ENCODE measurements at places on chromosomes 5 and 9.

GRCh38 chr5:53313145-53313544 lies 167.3 kb upstream of the FST start:
- no peak for DNase-seq

DNA sequence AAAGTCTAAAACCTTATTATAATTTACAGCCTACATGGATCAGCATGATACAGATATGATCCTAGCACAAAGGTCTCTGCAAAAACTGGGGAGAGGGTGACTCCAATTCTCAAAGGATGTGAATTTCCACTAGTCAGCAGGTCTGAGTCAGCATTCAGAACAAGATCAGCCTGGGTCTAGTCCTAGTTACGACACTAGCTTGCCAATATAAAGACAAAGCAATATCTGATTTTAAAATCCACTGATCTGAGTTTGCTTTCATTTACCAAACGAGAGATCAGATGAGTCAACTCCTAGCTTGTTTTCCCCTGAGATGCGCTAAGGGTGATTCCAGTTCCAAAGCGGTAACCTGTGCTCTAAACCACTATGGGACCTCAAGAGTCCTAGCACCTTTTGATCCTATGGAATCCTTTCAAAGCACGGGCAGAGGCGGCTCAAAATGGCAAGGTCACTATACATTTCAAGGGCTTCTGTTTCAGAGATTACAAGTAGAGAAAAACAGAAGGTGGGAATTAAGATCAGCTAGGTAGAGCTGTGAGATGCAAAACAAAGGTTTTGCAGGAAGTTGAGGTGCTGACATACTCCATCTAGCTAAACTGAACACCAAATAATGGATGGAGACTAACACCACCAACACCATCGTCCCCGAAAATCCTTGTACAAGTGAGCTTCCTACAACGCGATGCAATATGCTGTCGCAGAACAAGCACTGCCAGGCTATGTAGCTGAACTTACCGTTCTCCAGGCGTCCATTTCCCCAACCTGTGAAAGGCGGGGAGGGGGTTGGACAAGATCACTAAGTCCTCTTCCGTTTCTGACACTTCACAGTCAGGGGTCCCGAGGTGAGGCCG lies 906 bp downstream of the SLC25A51 start:
- DNase-seq = no peak

- DNase-seq = no peak
Observed at GRCh38 chr5:134997015-134997414, 29.3 kb downstream of the CATSPER3 start.

GRCh38 chr5:108432024-108432423 lies 50.1 kb upstream of the FBXL17 start:
- DNase-seq = no peak

- DNase-seq = no peak
Observed at GRCh38 chr5:171714851-171715250, 70.8 kb upstream of the SMIM23 start.

DNA sequence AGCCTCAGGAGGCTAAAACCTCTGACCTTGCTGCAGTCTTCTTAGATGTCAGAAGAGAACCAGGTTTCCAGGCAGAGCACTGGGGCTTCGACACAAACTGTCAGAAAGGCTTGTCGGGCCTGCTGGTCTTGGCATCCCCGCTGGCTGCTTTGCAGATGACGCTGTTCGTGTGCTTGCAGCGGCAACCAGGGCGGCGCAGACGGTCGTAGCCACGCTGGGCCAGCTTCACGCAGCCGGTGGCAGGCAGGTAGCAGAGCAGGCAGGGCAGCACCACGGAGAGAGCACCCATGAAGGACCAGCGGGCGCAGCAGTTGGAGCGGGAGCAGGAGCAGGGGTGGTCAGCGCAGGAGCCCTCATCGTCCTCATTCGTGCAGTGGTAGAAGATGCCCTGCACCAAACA lies 10.7 kb downstream of the SPRY4 start:
- DNase-seq = no peak

- no peak for DNase-seq
Observed at GRCh38 chr5:143696921-143697320, 115.0 kb upstream of the HMHB1 start.

- no peak for DNase-seq
Observed at GRCh38 chr5:40928886-40929448, 19.7 kb downstream of the C7 start.

GRCh38 chr9:124011460-124012301 lies at the start of gene LHX2:
LHX2 (plus strand) TSS chr9:124011768; CDS start chr9:124012349, 581 bp downstream.
- DNase-seq = peak; percentile 38

GRCh38 chr9:68515326-68516017 lies 25.2 kb downstream of the TMEM252 start:
- DNase-seq = peak; percentile 47

DNA sequence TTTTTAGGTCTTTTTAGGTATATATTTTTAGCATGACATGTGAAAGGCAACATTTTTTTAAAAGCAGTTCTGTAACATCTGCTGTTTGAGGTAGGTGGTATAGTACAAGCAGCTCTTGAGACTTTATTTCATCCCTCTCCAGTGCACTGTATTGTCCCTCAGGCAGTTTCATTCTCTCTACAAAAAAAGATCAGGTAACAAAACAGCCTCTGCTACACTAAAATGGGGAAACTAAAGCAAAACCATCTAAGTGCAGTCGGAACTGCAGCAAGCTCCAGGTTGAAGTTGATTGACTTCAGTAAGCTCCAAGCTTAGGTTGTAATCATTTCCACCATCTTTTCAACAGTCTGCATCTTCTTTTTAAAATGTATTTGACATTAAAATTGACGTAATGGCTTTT lies 195.6 kb downstream of the DEPDC1B start:
- no peak for DNase-seq

DNA sequence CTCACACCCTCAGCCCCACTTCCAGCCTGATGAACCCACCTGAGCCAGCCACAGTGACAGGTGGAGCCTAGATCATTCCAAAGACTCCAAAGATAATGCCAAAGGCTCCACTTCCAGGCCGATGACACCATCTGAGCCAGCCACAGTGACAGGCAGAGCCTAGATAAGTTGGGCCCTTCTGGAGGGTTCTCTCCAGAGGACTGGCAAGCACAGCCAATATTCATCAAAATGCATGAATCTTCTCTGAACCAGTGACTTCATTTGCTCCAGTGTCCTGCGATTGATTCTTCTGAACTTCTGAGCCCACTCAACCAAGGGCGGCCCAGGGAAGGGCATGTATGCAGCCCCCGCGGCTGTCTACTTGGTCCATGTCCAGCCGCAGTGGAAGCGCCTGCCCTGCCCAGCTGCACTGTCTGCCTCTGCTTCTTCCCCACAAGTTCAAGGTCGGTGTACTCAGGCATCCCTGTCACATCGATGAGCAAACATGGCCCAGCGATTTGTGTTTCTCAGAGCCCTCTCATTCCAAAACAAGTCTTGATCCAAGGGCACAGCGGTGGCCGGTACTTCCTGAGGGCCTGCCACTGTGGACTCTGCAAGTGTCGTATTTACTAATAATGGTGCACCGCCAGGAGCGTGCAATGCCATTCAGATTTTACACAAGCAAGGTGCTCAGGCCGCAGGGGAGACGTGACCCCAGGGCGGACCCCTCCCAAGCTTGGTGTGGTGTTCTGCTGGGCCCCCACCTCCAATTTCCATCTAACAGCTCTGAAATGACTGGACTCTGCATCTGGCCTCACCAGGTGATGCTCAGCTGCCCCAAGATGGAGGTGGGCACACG lies 107.0 kb downstream of the VAV2 start:
- DNase-seq = no peak

DNA sequence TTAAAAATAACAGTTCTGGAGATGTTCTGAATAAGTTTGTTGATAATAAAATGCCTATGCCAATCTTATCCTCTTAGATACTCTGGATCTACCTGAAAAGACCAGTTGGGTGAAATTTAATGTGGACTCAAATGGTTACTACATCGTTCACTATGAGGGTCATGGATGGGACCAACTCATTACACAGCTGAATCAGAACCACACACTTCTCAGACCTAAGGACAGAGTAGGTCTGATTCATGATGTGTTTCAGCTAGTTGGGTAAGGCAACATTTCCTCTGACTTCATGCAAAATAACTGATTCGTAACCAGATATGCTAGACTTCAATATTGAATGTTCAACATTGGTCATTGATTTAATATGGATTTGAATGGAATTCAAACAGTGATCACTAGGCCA lies 27.0 kb downstream of the ERAP2 start:
- DNase-seq = no peak

GRCh38 chr5:50768634-50769033 lies 102.2 kb downstream of the PARP8 start:
- no peak for DNase-seq

DNA sequence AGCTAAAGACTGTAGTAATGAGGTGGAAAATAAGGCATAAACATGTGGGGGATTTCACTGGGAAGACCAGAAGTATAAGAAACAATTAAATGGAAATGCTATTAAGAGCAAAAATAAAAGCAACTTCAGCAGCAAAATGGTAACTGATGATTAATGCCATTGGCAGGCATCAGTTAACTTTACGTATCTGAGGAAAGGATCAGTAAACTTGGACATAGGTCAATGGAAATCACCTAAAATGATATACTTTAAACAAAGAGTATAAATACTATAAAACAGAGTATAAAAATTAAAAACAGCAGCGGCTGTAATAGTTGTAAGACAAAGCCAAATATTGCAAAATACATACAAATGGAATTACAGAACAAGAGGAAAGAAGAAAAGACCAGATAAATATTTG lies 992.1 kb downstream of the DNAH5 start:
- DNase-seq = no peak

GRCh38 chr9:97633859-97634490 lies 354 bp downstream of the NCBP1 start:
- DNase-seq = no peak

GRCh38 chr9:19379283-19379682 lies 753 bp downstream of the RPS6 start:
- DNase-seq = no peak

GRCh38 chr9:98995059-98995671 lies 51.5 kb downstream of the COL15A1 start:
- no peak for DNase-seq

DNA sequence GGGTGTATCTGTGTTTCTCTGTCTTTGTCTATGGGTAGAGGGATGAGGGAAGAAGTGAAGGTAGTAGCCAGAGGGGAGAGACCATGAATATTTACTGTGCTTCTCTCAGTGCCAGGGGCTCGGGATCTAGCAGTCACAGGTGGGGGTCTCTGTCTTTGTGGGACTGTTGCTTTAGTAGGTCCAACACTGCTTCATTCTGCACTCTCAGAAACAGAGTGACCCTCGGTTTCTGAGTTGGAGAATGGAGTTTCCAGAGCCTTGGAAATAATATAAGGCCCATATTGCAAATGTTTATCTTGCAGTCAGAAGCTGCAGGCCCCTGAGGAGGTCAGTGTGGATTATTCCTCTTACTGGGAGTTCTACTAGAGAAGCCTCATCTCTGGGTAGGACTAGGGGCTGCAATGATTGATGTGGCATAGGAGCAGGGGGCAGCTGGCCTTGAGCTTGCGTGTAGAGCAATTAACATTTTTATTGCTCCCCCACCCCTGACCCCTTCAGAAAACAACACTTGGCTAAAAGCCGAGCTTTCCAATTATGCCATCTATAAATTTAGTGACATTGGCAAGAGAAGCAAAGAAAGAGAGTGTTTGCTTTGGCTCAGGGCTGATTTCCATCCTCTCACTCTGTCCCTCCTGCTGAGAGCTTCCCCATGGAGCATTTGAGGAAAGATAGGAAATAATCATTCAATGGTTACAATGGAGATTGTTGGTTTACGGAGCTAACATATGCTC lies 55.0 kb upstream of the TRPC7 start:
- DNase-seq = no peak

DNA sequence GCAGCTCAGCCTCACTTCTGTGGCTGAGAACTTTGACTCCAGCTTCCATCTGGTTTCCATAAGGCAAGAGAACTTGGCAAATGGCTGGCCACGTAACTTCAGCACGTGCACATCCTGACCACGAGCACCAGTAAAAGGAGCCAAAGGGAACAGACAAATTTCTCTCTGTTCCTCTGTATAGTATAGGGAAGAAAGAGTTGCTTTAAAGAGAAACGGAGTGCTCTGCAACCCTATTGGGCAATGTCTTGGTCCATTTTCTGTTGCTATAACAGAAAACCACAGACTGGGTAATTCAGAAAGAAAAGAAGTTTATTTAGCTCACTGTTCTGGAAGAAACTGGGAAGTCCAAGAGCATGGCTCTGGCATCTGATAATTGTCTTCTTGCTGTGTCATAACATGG lies 558.7 kb downstream of the ACTL7B start:
- peak; percentile 89 for DNase-seq

GRCh38 chr5:39203275-39203922 lies 16.0 kb downstream of the FYB1 start:
- DNase-seq = no peak

- DNase-seq = no peak
Observed at GRCh38 chr5:27462936-27463335, 424.6 kb upstream of the CDH9 start.

DNA sequence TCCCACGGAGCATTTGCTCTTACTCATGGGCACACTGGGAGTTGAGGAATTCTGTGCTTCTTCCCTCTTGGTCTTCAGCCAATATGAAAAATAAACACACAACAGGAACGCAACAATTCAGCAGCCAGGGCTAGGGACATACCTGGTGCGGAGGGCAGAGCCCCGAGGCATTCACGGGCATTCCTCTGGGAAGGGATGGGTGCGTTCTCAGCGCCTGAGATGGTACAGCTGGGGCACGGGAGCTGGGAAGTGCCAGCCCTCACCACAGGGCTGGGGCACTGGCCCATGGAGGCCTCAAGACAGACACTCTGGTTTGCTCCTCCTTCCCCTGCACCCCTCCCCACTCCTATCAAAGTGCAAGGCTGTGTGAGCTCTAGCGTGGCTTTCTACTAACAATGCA lies 2.1 kb downstream of the SLC6A3 start:
- DNase-seq = no peak

- DNase-seq = no peak
Observed at GRCh38 chr5:52985306-52985705, 3.8 kb upstream of the ITGA2 start.

GRCh38 chr5:122310889-122311288 lies 1.1 kb upstream of the SNCAIP start:
- DNase-seq = no peak

- no peak for DNase-seq
Observed at GRCh38 chr5:143641549-143642355, 170.2 kb upstream of the HMHB1 start.

DNA sequence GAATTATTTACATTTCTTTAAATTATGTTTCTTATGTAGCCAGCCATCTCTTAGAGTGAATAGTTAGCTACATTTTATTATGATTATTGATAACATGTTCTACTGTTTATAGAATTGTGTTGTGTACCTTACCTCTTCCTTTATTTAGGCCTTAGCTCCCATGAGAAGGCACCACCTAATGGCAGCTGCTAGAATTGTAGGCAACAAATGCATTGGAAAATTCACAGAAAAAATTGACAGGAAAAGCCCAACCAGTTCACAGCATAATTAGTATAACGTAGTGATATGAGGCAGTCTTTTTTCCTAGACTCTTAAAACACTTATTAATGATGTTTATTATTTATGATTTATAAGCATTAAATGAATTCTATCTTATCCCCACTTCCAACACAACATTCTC lies 175.8 kb downstream of the WDR70 start:
- DNase-seq = peak; percentile 22

- DNase-seq = no peak
Observed at GRCh38 chr5:177430972-177431316, 4.5 kb downstream of the GRK6 start.
